Neural progenitor cell (in vitro differentiated cells): ENCODE measurements at places on chromosomes 4 and X.

DNA sequence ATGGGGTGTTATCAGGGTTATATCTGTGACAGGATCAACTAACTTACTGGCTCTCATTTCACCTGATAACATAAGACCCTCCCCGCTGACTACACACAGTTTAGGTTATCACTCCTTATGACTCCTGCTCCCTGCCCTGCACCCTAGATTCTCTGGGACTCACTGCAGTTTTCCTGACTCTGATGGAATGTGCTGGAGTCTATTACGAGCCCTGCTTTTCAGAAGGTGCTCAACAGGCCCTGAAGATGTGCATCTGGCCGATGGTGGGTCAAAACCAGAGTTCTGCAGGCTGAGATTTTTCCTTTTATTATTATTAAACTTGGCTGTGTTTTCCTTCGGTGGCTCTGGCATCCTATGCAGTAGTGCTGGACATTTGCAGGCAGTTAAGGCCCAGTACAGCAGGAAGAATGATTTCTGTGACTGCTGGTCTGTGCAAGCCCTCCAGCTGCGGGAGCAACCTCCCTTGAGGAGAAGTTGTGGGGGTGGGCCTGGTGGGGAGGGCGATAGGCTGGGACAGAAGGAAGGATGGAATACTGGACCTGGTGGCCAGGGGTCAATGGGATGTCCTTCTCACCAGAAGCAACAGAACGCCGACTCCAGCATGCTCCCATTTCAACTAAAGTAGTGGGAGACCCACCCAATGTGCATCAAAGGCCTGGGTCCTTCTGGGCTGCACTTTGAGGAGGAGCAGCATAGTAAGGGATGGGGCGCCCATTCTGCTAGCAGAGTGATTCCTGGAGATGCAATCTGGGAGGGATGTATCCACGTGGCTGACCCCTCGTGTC, 11.0 kb downstream of the SOD3 start:
- H3K36me3 ChIP-seq, result no peaks in the 10 kb centered on the region
- H3K27me3 ChIP-seq, result peaks cover 13% of the 10 kb centered on the region
- no peak overlapping the region for H3K4me3 ChIP-seq
- no peaks in the 10 kb centered on the region for H3K4me1 ChIP-seq

- no peaks in the 10 kb centered on the region for H3K4me1 ChIP-seq
- no peak overlapping the region for H3K4me3 ChIP-seq
- no peak for DNase-seq
- H3K36me3 ChIP-seq, result peaks cover 27% of the 10 kb centered on the region
- no peak overlapping the region for H3K27ac ChIP-seq
These were observed 42.3 kb downstream of the RFC1 start for GRCh38 chr4:39323821-39324220.

DNA sequence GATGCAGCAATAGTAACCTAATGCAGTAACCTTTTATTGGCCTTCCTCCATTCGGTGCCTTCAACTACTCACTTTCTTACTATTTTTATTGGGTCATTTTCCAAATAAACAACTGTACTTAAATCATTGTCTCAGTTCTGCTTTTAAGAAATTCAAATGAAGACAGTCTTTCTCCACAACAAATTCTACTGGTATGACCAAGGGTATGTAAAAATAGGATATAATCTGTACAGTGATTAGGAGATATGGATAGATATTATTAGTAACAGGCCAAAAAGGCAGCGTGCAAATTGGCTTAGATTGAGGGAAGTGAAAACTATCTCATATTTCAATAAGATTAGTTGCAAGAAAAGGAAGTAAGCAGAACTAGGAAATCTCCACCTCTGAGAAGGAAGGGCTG, 177.4 kb upstream of the PPP1R2C start:
- no peaks in the 10 kb centered on the region for H3K36me3 ChIP-seq
- no peak for DNase-seq
- no peak overlapping the region for H3K27ac ChIP-seq
- H3K4me3 ChIP-seq, result no peak overlapping the region

DNA sequence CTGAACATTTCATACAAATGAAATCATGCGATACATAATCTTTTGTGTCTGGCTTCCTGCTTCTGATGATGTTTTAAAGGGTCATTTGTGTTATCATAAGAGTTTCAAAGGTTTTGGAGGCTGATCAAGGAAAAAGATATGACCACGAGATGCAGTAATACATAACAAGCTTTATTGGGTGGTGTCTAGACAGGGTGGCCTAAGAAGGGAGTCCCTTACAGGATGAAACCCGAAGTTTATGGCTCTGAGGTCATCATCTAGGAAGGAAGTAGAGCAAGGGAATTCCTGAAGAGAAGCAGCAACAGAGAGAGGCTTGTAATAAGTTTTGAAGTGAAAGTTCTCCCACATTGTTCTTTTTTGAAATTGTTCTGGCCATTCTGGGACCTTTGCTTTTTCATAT, 40.8 kb upstream of the SOD3 start:
- H3K36me3 ChIP-seq, result no peaks in the 10 kb centered on the region
- H3K27ac ChIP-seq, result no peak overlapping the region
- H3K27me3 ChIP-seq, result no peaks in the 10 kb centered on the region
- H3K4me3 ChIP-seq, result no peak overlapping the region

DNA sequence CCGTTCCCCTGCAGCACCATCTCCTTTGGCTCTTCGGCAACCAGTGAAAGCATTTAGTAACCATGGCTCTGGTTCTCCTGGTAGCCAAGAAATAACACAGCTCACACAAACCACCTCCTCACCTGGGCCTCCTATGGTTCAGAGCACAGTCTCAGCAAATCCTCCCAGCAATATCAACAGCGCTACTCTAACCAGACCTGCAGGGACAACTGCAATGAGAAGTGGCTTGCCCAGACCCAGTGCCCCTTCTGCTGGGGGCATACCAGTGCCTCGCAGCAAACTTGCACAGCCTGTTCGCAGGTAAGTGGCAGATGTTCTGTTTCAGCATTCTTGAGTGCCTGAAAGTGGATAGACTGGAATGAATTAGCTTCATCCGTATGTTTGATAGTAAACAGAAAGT, 63.0 kb upstream of the SLC10A4 start:
- H3K36me3 ChIP-seq, result no peaks in the 10 kb centered on the region
- peak overlapping the region; percentile 34 for H3K27ac ChIP-seq
- H3K27me3 ChIP-seq, result no peaks in the 10 kb centered on the region
- H3K4me1 ChIP-seq, result peaks cover 6% of the 10 kb centered on the region

DNA sequence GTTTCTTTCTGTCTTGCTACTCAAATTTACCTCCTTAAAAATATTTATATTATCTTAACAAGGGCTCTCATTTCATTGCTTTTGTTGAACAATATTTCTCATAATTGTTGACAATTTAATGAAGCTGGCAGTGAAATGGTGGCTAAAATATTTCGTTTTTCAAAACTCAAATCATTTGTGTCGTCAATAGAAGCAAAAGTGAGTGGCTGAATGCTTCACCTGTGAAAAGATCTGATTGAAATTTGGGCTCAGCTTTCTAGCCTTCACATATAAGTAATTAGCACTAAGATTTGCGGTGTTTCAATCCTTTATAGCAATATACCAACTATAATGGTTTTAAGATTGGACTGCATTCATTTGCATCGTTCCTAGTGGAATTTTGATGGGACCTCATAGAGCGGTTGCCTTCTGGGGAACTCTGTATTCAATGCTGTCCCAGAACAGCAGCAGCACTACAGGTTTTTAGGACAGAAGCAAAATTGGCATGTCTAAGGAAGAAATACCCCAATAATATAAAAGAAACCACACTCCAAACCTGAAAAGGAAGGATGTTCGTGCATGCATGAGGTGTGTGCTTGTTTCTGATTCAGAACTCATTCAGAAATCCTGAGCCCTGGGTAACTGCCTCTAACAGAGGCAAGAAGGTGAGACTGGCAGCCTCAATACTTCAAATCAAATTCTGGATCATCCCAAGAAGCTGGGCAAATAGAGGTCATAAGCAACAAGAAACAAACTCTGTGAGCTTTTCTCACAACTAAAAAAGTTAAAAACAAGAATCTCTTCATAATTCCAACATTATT, 2.5 kb downstream of the CXCL1 start:
- no peaks in the 10 kb centered on the region for H3K36me3 ChIP-seq
- H3K4me3 ChIP-seq, result no peak overlapping the region
- peaks cover 56% of the 10 kb centered on the region for H3K27me3 ChIP-seq
- no peaks in the 10 kb centered on the region for H3K4me1 ChIP-seq
- no peak for DNase-seq

DNA sequence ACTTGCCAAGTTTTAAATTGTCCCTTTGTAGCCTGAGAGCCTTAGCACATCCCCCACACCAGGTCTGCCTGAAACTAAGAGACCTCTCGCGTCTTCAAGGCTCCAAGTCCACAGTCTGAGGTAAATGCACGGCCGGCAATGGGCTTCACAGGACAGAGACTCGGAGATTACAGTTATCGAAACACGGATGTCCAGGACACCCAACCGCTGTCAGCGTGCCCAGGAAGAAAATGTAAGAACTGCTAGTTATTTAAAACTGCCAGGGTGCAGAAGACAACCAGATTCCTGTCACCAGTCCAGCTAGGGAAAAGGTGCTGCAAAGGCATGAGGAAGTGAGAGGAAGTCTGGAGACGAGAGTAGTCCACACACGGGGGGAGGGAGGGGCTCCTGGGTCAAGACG, 28.9 kb downstream of the ZNF827 start:
- no peak for DNase-seq
- no peak overlapping the region for H3K27ac ChIP-seq
- peaks cover 19% of the 10 kb centered on the region for H3K4me1 ChIP-seq
- no peaks in the 10 kb centered on the region for H3K36me3 ChIP-seq
- no peak overlapping the region for H3K4me3 ChIP-seq
- H3K27me3 ChIP-seq, result no peaks in the 10 kb centered on the region

- no peak overlapping the region for H3K27ac ChIP-seq
- DNase-seq, result no peak
- no peak overlapping the region for H3K4me3 ChIP-seq
- H3K36me3 ChIP-seq, result no peaks in the 10 kb centered on the region
- H3K27me3 ChIP-seq, result no peaks in the 10 kb centered on the region
- no peaks in the 10 kb centered on the region for H3K4me1 ChIP-seq
These were observed 8.8 kb upstream of the MND1 start for GRCh38 chr4:153335665-153336064.

GRCh38 chr4:158099686-158100085, 73.1 kb downstream of the GASK1B start:
- H3K4me1 ChIP-seq, result no peaks in the 10 kb centered on the region
- H3K27ac ChIP-seq, result no peak overlapping the region
- H3K27me3 ChIP-seq, result no peaks in the 10 kb centered on the region
- H3K4me3 ChIP-seq, result no peak overlapping the region
- no peaks in the 10 kb centered on the region for H3K36me3 ChIP-seq
- DNase-seq, result no peak

DNA sequence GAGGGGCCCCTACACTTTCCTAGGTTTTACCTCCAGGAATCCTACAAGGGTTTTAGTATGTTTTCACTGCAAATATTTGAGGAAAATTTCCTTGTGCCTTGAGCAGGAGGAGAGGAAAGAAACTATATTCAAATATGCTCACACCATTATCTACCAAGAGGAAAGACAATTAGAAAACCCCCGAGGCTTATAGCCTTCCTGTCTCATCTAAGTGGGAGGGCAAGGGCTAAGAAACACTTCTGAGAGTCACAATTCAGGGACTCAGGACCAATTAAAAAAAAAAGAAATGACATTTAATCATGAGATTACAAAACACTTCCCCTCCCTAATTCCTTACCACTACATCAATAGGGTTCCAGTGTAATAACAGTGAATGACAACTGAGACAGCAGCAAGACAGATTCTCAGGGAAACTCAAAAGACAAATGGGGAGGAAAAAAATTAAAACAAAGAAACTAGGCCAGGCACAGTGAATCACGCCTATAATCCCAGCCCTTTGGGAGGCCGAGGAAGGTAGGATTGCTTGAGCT, 45.6 kb downstream of the ATRX start:
- no peak for DNase-seq
- H3K36me3 ChIP-seq, result no peaks in the 10 kb centered on the region
- H3K27me3 ChIP-seq, result no peaks in the 10 kb centered on the region
- no peak overlapping the region for H3K4me3 ChIP-seq

DNA sequence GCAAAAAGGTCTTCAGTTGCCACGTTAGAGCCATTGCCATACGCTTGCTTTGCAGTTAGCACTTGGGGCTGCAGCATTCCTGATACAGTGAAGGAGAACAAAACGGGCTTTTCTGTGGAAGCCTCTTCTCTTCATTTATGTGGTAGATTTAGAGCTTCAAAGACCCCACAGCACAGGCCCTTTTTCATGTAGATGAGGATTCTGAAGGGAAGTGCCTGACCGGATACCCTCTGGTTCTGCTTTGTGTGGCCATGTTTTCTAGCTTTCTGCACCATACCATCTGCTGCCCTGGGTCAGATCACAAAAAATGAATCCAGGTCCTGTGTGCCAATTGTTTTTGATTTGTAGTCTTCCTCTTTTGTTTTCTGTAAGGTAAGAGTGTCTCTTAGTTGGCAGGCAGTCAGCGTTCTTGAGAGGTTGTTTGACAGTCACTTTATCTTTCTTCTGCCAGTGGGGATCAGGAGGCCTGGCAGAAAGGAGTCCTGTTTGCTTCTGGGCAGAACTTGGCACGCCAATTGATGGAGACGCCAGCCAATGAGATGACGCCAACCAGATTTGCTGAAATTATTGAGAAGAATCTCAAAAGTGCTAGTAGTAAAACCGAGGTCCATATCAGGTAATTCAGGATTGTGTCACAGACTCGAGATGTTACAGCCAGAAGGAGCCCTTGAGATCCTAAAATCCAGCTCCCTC, 7.7 kb downstream of the LAP3 start:
- H3K36me3 ChIP-seq, result peaks cover 9% of the 10 kb centered on the region
- H3K27ac ChIP-seq, result no peak overlapping the region

GRCh38 chr4:24598025-24598424, 13.7 kb upstream of the DHX15 start:
- H3K27me3 ChIP-seq, result peaks cover 25% of the 10 kb centered on the region
- H3K4me1 ChIP-seq, result peaks cover 7% of the 10 kb centered on the region
- no peak for DNase-seq

DNA sequence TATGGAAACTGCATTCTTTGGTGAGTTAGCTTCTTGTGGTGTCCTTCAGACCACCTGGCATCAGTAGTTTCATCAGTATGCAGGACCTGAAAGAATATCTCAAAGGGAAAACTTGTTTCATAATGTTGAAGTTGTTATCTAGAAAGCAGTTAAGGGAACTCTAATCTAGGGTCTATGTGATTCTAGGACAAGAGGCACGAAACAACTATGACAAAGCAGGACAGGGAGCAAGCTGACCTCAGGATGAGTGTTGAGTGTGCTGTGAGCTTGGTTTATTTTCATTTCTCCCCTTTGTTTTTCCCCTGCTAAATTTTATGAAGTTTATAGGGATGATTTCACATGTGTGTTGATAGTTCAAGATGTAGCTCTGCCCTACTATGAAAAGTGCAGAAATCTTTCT, 65.7 kb downstream of the MXRA5 start:
- no peak overlapping the region for H3K4me3 ChIP-seq
- no peaks in the 10 kb centered on the region for H3K36me3 ChIP-seq
- no peak for DNase-seq
- no peaks in the 10 kb centered on the region for H3K27me3 ChIP-seq
- no peaks in the 10 kb centered on the region for H3K4me1 ChIP-seq
- no peak overlapping the region for H3K27ac ChIP-seq

GRCh38 chr4:44320833-44321232, 127.8 kb downstream of the KCTD8 start:
- no peak overlapping the region for H3K4me3 ChIP-seq
- DNase-seq, result no peak
- H3K27me3 ChIP-seq, result no peaks in the 10 kb centered on the region
- peaks cover 9% of the 10 kb centered on the region for H3K4me1 ChIP-seq
- H3K36me3 ChIP-seq, result no peaks in the 10 kb centered on the region
